ENCODE measurements at places on chromosomes 16 and 17.

DNA sequence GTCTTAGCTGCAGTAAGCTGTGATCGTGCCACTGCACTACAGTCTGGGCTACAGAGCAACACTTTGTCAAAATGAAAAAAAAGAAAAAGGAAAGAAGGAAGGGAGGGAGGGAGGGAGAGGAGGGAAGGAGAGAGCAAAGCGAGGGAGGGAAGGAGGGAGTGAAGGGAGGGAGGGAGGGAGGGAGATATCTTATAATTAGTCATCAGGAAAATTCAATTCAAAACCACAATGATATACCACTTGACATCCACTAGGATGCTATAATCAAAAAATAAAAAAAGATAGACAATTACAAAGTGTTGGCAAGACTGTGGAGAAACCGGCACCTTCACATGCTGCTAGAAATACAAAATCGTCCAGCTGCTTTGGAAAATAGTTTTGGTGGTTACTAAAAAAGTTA lies 93.8 kb downstream of the CDC27 start:
- no peak for DNase-seq

- DNase-seq, result no peak
These were observed 47.3 kb upstream of the RBFOX3 start for GRCh38 chr17:79657861-79658810.

DNA sequence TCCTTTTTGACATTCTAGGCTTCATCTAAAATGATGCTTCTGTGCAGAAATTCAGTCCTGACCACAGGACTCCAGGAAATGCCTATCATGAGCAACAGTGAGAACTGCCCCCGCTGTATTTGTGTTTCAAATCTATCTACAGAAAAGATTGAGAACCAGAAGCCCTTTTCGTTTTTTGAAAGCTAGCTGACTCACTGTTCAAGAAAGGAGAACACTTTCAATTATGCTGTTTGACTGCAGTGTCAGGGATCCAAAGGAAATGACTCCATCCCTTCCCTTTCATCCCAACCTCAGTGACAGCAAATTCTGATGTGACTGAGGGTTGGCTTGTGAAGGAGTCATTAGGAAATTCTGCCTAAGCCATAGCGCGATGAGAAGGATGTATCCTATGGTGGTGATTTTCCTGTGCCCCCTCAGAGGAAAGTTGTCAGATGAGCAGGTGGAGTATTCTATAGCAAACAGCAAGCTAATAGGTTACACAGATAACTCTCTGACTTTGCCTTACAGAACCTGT lies 622.3 kb downstream of the TMEM114 start:
- DNase-seq, result no peak

- DNase-seq, result no peak
These were observed 37.1 kb downstream of the AP1G1 start for GRCh38 chr16:71771571-71771970.

- DNase-seq, result no peak
These were observed 4.2 kb downstream of the AIPL1 start for GRCh38 chr17:6430769-6431168.

- no peak for DNase-seq
These were observed 2289.3 kb downstream of the TP53TG3F start for GRCh38 chr16:35748621-35749252.

DNA sequence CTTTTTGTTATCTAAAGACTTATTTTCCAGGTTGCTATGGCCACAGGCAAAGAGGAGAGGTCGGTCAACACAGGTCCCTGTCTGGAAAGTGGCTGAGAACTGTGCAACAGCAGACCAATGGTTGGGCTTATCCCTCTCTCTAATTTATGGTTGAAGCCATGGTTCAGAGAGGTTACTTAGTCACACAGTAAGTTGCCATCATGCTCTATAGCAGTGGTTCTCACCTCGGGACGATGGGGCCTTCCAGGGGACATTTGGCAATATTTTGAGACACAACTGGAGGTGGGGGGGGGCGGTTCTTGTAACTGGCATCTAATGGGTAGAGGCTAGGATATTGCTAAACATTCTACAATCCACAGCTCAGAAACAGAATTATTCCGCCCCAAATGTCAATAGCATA lies 842 bp upstream of the LDAF1 start:
- DNase-seq, result no peak

DNA sequence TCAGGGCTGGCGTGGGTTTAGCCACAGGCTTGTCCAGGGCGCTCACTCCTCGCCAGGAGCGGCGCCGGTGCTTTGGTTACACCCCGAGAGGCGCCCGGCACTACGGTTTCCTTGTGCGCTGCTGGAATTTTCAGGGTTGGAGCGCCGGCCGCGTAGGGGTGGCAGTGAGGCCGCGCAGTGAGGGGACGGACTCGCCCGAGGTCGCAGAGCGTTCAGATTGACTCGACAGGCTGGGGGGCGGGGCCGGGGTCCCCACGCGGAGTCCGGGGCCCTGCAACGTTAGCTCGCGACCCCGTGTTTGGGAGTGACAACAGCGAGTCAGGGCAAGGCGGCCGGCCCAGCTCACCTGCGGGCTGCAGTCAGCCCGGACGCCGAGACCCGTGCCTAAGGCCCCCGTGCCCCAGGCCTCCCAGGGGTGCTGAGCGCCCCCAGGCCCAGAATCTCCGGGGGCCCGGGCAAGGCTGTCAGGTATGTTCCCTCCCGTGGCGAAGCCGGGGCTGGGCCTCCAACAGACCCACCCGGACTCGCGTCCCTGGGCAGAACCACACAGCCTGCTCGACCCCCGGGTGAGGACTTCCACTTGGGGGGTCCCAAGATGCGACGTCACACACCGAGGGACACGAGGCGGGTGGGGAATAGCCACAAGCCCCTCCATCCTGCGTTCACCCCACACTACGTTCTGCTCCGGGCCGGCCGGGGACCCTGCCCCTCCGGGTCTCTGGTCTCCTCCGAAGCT lies 1.3 kb upstream of the ACTG1 start:
- DNase-seq, result no peak

GRCh38 chr17:67571478-67571877 lies 146.3 kb upstream of the NOL11 start:
- DNase-seq, result no peak

DNA sequence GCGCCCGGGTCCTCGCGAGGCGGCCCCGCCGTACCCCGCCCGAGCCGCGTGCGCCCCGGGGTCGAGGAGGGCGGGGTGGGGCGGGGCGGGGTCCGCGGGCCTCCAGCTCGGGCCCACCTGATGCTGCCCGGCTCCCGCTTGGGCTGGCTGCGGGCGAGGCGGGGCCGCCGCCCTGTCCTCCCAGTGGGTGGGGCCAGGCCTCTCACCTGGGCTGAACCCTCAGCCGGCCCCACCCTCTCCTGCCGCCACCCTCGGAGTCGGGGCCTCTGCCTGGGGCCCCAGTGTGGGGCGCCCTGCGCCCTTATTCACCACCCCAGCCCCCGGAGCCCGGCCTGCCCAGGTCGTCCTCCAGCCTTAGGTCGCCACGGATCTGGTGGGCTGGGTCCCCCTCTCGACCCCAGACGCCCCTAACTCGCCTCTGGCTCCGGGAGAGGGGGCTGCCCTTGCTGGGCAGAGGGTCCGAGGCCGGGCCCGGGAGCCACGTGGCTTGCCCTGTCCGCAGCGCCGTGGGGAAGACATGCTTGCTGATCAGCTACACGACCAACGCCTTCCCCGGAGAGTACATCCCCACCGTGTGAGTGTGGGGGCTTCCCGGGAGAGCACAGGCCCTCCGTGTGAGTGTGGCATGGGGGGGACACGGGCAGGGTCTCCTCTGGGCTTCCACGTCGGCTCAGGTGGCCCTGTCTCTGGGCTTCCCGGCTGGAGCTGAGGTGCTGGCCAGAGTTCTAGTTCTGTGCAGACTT lies 578 bp downstream of the RAC3 start:
- peak; percentile 78 for DNase-seq

DNA sequence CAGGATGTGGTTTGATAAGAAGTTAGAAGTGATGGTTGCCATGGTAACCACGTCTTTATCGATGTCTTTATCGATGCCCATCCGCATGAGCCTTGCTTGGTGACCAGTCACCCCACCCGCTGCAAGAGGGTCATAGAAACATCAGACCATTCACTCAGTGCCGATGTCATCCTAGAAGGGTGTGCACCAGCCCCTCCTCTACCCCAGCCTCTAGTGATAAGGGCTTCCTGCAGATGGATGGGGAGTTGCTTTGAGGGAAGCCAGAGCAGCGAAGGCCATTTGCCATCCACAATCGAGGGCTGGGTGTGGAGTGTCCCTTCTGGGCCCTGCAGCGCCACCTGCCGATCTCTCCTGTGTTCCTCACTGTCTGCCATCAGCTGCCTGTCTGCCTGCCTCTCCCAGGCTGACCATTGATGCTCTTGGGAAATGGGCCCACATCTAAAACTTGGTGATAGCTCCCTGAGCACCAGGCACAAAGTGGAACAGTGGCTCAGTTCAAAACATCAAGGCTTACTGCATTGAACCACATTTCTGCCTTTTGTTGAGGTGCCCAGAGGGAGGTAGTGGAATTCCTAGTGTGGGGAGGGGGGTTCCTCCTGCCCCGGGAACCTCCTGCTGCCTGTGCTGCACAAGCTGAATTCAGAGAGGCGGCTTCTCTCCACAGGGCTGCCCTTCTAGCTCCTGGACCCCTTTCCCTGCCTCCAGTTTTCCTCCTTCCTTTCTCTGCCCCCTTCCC lies 8.9 kb downstream of the CALB2 start:
- DNase-seq, result peak; percentile 72

DNA sequence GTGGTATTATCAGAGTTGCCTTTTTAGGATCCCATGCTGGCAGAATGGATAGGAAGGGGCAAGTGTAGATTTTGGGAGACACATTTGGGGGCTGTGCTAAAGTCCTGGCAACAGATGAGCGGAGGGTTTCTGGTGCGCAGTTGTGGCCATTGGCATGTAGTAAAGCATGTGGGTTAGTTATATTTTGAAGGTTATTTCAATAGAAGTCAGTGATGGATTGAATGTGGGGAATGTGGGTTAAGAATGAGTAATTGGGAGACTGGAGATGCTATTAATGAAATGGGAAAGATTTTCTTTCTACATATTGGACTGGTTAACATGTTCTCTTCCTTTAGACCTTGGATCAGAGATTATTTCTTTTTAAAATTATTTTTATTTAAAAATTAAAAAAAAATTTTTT lies 10.0 kb downstream of the DUS2 start:
- no peak for DNase-seq

DNA sequence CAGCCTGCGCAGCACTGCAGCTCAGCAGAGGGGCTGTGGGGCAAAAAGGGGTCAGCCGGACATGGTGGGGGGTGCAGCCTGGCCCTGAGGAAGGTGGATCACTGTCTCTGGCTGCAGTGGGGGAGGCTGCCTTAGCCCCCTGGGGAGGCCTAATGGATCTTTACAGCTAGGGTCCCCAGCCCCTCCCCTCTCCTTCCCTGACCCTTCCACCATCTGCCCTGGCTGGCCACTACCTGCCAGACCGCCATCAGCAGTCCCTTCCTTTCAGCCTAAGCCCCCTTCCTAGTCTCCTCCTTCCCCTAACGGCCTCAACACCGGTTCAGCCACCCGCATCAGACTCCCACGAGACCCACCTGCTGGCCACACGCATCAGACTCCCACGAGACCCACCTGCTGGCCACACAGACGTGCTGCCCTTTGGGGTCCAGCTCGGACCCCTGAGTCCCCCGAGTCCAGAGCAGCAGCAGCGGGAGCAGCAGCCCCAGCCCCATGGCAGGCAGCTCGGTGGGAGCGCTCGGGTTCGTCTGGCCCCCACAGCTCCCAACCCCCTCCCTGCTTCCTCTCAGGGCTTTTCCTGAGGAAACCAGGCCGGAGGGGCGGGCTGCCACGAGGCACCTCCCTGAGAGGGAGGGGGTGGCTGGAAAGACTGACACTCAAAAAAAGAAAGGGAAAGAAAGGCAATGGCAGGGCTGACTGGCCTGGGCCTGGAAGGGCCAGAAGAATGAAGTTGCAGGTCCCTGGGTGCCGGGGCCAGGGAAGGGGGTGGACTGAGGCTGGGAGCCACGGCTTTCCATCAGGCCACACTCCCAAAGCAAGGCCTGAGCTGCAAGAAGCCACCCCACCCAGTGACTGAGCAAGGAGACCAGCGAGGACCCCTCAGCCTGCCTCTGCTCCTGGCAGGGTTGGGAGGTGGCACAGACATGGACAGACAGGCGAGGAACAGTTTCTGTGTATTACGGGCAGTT lies at the start of gene SCARF1:
SCARF1 (minus strand) TSS at position 526 of the 965 bp plus-strand sequence; CDS start at position 491, 35 bp downstream.
- DNase-seq, result no peak

DNA sequence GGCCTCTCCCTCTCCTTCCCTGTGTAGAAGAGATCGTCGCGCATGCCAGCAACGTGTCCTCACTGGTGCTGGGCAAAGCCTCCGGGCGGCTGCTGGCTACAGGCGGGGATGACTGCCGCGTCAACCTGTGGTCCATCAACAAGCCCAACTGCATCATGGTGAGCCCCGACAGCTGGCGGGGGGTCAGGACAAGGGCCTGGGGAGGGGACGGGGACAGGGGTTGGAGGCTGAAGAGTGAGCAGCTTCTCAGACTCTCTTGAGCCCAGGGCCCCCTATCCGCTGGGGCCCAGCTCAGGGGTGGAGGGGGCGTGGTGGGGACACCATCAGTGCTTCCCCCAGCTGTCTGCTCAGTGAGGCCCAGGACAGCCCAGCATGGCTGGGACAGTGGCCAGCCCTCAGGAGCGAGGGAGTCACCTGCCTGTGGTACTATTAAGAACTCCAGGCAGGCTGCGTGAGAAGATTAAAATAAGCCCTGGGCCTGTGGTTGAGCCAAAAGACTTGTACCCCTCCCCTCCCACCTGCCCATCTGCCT lies 6.2 kb downstream of the KATNB1 start:
- no peak for DNase-seq

- DNase-seq, result no peak
These were observed 390.3 kb downstream of the SLC39A11 start for GRCh38 chr17:72702136-72702735.
